ENCODE measurements at places on chromosomes 5 and 9.

GRCh38 chr5:180801596-180802324, 846 bp downstream of the MGAT1 start:
- no peak for DNase-seq

- DNase-seq: no peak
These were observed 163.1 kb downstream of the DTWD2 start for GRCh38 chr5:118825226-118825625.

DNA sequence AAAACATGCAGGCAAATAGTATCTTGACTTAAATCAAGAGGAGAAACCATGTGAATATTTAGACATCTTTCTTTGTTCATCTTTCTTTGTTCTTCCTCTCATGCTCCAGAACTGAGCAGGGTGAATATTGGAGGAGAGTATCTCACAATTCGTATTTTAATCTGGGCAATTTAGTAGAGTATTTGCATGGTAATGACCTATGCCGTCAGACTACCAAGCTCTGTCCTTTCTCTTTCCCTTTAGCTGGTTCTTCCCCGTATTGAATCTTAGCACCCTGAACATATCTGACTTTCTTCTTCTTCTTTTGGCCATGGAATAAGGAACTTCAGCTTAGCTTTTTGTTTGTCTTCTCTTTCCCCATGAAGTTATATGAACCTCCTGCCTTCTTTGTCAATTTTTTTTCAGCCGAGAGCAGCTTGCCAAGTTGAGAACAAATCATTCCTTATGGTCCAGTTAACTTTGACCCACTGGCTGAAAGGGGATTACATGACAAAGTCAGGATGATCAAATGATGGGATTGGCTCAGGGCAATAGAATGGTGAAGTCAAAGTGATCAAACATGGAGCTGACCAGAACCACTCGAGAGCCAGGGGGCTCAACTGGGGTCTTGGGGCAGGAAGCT, 95.8 kb downstream of the DAPK1 start:
- no peak for DNase-seq

DNA sequence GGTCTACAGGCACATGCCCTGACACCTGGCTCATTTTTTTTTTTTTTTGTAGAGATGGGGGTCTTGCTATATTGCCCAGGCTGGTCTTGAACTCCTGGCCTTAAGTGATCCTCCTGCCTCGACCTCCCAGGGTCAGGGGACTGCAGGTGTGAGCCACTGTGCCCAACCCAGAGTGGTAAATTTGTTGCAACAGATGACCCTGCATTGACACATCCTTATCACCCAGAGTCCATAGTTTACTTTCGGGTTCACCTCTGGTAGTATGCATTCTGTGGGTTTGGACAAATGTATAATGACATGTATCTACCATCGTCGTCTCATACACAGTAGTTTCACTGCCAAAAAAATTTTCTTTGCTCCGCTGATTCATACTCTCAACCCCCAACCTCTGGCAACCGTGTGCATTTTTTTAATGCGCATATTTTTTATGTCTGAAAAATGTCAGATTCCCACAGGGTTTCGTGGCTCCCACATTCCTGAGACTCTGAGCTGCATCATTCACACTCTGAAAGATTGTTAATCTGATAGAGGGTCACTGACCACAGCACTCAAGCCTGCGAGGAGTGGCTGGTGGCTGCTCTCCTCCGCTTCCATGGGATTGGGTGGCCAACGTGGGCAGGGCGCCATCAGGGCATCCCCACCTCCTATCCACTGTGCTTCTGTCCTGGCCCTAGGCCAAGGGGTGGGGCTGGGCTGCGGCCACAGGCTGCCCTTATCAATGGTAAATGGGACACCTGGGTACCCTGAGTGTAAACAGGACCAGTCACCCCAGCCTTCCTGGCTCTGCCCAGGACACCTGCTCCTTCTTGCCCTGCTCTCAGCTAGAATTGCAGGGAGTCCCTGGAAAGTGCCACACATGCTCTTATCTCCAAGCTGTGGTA, 9.6 kb downstream of the NDST1 start:
- no peak for DNase-seq

- DNase-seq: no peak
These were observed 80.6 kb downstream of the SPEF2 start for GRCh38 chr5:35698047-35698808.

- DNase-seq: no peak
These were observed 53.5 kb upstream of the GRIN3A start for GRCh38 chr9:101791938-101792337.

- no peak for DNase-seq
These were observed 105.9 kb upstream of the DAP start for GRCh38 chr5:10866913-10867312.

GRCh38 chr9:27059412-27059811, 49.6 kb upstream of the TEK start:
- DNase-seq: no peak

- no peak for DNase-seq
These were observed 5.1 kb upstream of the RGMB start for GRCh38 chr5:98768160-98768959.

DNA sequence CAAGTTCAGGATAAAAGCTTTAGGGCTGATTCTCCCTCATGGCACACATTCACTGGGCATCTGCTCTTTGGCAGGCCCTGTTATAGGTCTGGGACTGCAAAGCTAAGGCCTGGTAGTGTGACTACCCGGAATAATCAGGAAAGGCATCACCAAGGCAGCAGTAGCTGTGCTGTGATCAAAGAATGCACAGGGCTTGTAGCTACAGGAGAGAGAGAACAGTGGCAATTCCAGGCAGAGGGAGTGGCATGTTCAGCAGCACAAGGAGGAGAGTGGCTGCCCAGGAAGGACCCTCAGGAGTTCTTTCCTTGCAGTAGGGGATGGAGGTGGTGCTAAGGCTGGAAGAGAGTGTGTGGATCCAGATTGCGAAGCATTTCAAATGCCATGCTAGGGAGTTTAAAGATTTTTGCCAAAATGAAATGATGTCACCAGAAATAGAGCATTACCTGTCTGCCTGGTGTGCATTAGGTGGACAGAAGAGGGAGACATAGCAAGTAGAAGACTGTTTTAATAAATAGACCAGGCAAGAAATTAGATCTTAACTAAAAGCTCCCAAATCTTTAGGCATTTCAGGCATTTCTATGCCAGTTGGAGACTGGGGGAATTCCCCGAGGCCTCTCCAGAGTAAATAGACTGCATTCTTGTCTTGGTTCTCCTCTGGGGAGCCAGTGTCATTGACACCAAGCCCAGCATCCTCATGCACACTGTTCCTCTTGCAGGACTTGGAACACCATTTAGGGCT, 69.1 kb downstream of the GPR21 start:
- DNase-seq: no peak

GRCh38 chr5:142977363-142978051, 207.3 kb downstream of the ARHGAP26 start:
- peak; percentile 14 for DNase-seq
